ENCODE measurements at places on chromosomes 5 and 9. TPM values are rescaled to one million over a fixed set of nuclear protein-coding genes. Genes with fewer than 3 reads are reported as not detected.

The PCDHGA12 gene
- 3.2 TPM for polyA plus RNA-seq

GRCh38 chr5:11293523-11293922 lies 532.5 kb upstream of the DAP start:
- H3K4me3 ChIP-seq, result no peak overlapping the region
- no peak overlapping the region for H3K27ac ChIP-seq
- no peaks in the 10 kb centered on the region for H3K27me3 ChIP-seq
- no peak for DNase-seq
- H3K36me3 ChIP-seq, result no peaks in the 10 kb centered on the region

DNA sequence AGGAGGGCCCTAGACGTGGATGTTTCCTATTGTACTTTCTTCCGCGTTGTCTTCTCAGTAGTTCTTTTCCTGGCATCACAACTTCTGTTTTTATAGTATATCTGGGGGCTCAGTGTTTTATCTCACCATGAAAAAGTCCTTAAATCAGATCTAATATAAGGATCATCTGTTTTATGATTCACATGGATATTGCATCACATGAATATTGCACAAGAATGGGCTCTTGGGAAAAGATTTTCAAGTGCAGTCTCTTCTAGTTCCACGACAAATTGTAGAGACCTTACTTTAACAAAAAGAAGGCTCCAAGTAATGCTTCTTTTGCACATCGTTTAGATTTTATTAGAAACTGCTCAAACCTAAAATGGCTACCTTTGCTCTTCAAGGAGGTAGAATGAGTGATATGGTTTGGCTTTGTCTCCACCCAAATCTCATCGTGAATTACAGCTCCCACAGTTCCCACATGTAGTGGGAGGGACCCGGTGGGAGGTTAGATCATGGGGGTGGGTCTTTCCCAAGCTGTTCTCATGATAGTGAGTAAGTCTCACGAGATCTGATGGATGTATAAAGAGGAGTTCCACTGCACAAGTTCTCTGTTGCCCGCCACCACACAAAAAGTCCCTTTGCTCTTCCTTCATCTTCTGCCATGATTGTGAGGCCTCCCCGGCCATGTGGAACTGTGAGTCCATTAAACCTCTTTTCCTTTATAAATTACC lies 53.7 kb upstream of the FAM120A start:
- DNase-seq, result no peak
- peaks cover 4% of the 10 kb centered on the region for H3K27me3 ChIP-seq
- no peak overlapping the region for H3K27ac ChIP-seq
- H3K4me3 ChIP-seq, result no peak overlapping the region
- no peaks in the 10 kb centered on the region for H3K36me3 ChIP-seq

The RNF224 gene
- not detected for polyA plus RNA-seq

DNA sequence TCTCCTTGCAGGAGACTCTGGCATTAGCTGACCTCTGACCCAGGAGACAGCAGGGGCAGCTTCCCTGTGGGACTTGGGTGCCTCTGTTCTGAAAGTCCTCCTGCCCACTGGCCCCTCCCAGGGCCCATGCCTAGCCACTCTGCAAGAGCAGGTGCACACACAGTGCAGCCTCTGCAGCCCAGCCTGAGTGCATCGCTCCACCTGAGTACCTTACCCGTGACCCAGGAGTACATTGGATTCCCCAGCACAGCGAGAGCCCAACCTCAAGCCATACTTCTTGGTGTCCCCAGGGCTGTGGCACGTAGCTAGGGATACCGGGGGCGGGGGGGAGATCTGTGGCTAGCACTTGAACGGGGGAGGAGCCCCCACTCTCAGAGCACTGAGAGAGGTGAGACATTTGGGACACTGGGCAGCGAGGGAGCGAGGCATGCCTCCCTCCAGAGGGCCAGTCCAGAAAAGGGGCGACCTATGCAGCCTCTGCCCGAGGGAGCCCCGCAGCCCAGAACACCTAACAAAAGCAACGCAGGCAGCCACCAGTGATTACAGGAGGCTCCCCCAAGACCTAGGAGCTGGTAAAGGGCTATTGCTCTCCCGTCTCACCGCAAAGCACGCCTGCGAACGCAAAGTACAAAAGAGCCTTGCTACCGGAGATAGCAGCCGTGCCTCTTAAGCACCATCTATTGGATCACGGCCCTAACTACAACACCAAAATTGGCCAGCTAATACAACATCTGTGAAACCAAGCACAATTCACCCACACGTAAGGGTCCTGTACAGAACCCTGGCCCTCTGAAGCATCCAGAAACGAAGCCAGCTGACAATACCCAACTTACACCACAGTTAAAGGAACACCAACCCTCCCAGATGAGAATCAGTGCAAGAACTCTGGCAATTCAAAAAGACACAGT lies 826 bp upstream of the PRDM9 start:
- H3K4me1 ChIP-seq, result no peaks in the 10 kb centered on the region
- no peaks in the 10 kb centered on the region for H3K36me3 ChIP-seq
- no peak for DNase-seq

DNA sequence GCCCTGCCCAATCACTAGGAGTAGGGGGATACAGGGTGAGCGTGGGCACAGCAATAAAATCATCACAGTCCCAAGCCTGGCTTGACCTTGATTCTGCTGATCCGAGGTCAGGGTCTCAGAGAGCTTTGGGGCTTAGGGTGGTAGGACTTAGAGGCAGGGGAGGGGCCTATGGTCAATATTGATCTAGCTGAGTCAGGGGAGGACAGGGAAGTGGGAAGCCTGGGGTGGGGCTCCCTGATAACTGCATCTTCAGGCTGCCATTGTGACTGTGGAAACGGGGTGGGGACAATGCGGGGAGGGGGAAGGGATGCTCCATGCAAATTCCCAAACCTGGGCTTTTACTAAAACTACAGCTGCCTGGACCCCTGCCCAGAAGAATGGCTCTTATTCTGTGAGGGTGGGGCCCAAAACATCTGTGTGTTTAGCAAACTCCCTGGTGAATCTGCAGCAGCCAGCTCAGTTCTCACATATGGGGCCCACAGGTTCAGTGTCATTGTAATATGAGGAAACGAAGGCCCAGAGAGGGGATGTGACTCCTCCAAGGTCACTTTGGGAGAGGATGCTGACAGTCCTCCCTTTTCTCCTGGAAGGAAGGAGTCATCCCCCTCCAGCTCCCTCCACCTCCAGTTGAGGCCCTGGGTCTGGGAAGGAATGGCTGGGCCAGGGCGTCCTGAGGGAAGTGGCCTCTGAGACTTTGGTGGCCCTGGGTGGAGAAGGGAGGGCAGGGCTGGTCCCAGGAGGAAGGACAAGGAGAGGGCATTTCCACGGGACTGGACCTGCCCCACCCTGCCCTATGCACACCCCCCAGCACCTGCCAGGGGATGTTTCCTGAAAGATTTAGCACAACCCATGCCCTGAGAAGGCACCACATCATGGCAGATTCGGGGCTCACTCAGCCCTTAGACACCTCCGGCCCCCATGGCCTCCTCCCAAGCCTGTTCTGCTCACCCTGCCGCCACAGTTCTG lies 26.4 kb downstream of the SLC6A7 start:
- H3K27ac ChIP-seq, result no peak overlapping the region
- no peaks in the 10 kb centered on the region for H3K36me3 ChIP-seq
- no peaks in the 10 kb centered on the region for H3K4me1 ChIP-seq
- no peak overlapping the region for H3K4me3 ChIP-seq
- no peak for DNase-seq

- peaks cover 14% of the 10 kb centered on the region for H3K4me1 ChIP-seq
- no peaks in the 10 kb centered on the region for H3K27me3 ChIP-seq
- no peak for DNase-seq
- H3K4me3 ChIP-seq, result no peak overlapping the region
Measured at GRCh38 chr9:94818178-94818541, 91.7 kb downstream of the AOPEP start.

DNA sequence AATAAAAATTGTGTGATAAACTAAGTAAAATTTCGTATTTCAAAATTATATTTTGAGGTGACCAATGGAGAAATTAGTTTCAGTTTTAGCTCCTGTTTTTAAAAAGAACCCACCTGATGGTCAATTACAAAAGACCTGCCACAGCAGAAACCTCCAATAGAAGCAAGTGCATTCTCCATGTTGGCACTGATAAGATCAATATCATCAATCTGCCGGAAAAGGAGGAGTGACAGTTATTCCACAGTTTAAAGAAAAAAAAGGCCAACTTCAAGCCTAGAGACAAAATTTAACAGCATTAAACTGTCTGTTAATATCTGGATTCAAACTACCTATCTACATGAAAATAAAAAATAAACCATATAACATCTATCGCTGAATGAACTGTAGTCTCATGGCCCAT lies 67.7 kb downstream of the SPTLC1 start:
- no peak overlapping the region for H3K27ac ChIP-seq
- no peak for DNase-seq
- peaks cover 26% of the 10 kb centered on the region for H3K36me3 ChIP-seq
- no peaks in the 10 kb centered on the region for H3K27me3 ChIP-seq

DNA sequence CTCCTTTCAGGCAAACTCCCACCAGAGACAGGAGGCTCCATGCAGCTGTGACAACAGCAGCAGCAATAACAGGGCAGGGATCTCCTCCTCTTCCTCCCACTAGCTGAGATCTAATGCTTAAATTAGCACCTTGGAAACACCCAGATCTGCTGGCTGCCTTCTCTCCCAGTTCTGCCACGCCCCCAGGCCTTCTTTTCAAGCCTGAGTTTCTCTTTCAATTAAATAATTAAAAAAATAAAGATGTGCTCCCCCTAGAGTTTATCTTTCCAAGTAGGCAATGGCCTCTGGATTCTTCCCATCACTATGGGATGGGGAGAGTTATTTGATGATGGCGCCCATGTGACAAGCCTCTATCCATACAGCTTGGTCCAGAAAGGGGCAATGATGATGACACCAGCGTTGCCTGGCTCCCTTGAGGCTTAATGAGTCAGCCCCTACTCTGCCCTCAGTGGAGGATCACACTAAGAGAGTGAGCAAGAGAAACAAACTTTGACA lies 3.8 kb downstream of the FAM219A start:
- H3K27ac ChIP-seq, result no peak overlapping the region
- no peaks in the 10 kb centered on the region for H3K36me3 ChIP-seq
- no peak overlapping the region for H3K4me3 ChIP-seq
- H3K27me3 ChIP-seq, result no peaks in the 10 kb centered on the region

DNA sequence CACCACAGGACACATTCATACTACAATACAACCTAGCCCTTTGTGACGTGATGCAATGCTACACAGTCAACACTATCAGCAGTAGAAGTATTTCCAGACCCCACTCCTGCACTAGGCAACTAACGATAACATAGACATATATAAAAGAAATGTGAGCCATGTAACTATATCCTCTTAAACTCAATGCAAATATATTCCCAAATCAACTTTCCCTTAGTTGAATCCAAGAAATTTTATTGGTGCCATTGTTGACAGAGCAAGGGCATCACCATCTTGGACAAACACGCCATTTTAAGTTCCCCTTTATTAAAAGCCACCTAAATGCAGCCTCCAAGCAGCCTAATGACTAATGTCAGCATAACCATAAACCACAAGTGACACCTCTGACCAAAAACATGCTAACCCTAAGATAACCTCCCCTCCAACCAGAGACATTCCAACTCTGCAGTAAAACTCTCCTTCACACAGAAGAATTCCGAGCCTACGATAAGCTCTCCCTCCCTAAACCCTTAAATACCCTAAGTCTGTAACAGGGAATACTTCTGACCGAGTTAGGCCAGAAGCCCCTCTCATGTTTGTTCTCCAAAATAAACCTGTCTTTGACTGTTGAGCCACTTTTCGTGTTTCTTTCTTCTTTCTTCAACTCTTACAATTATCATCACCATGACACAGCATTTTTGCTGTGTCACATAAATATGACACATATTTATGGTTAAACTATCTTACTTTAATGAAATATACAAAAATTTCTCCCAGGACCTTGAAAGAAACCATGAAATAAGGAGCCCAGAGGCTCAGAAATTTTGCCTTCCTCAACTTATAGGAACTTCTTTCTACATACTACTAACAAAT lies 1497.8 kb downstream of the EFNA5 start:
- no peak overlapping the region for H3K4me3 ChIP-seq
- no peaks in the 10 kb centered on the region for H3K27me3 ChIP-seq
- H3K27ac ChIP-seq, result no peak overlapping the region
- no peak for DNase-seq
- H3K4me1 ChIP-seq, result peaks cover 19% of the 10 kb centered on the region
